ENCODE measurements at places on chromosomes 13 and 19.
A peak's percentile ranks its signal among the peaks of the same experiment; 100 is the strongest.

DNA sequence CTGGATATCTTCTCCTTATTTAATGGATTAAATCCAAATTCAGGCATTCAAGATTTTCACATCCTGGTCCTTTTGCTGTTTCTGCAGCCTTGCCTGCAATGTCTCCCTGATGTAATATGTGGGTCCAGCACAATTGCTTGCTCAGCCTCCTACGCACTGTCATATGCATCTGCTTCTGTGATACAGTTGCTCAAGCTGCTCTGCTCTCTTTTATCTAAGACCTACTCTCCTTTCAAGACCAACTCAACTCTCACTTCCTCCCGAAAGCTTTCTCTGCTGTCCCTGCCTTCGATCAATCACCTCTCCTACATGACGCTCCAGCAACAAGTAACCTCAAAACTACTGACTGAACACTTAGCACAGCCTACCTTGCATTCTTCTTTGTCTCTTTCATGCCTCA lies 138.2 kb downstream of the DCLK1 start:
- DNase-seq: no peak

DNA sequence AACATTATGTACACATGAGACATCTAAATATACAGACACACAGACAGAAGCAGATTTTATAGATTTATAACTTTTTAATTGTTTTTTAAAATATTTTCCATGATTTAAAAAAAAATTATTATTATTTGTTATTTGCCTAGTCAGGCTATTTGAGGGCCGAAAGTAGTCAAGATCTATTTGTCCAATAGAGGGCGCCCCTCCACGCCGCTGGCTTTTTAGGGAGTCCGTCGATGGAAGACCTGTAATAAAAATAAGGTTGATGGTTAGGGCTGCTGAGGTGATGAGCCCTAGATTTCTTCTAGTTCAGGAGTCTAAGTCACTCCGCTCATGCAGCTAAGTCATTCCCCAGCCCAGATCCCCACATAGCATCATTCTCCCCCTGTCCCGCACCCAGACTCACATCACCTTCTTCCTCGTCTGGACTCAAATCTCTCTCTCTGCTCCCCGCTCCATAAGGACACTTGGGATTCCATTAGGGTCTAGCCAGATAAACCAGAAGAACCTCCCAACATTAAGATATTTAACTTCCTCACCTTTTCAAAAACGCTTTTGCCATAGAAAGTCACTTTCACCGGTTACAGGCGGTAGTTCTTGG lies 33.9 kb upstream of the CEACAM21 start:
- DNase-seq: peak; percentile 67

DNA sequence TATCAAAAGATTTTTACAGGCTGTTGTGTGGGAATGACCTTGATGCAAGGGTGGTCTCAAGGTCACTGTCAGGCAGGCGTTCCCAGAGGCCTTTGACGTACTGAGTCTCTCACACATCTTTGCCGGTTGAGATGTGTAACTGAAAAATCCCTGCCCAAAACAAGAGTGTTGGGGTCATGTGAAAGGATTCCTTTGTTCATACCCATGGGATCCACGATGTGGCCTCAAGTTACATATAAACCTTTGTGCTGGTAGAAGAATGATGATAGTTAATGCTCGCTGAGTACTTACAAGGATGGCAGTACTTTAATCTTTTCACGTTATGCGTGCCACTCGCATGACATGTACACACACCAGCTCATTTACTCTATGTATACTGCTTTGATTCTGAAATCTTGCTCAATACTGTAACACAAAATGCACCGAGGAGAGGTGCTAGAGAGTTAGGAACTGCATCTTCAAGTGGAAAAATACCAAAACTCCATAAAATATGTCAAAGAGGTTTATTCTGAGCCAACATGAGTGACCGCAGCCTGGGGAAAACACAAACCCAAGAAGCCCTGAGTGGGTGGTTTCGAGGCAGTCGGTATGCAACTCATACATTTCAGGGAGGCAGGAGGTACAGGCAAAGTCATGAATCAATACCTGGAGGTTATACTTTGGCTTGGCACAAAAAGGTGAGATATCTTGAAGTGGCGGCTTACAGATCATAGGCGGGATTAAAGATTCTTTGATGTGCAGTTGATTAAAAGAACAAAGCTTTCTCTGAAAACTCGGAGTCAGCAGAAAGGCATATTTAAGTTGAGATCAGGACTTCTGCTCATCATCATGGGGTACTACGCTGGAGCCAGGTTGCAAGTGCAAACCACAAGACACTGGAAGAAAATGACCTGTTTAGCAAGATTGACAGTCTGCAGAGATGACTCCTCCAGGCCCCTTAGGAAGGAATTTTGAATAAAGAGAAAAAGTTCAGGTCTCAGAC lies 87.4 kb upstream of the ARHGEF7 start:
- DNase-seq: no peak

DNA sequence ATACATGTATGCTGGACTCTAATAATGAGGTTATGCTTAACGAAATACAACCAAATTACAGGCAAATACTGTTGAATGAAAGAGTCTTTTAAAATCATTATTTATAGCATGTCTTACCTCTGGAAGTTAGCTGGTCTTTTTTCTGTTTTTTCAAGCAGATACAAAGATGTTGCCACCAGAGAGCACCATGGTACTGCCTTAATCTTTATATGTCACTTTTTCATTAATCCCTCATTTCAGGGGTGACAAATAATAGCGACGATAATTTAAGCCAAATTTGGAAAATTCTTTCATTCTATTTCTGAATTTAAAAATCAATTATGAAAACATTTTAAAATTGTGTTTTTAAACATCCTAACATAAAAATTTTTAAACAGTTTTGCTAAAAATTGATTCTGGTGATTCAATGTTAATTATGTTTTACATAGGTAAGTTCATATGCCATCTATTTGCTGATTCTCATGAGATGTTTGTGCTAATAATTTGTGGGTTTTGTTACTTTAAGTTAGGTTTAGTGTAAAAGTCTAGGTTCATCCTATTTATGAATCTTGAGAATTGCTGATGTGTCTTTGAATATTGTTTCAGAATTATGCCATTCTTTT lies 379.3 kb upstream of the SGCG start:
- no peak for DNase-seq

DNA sequence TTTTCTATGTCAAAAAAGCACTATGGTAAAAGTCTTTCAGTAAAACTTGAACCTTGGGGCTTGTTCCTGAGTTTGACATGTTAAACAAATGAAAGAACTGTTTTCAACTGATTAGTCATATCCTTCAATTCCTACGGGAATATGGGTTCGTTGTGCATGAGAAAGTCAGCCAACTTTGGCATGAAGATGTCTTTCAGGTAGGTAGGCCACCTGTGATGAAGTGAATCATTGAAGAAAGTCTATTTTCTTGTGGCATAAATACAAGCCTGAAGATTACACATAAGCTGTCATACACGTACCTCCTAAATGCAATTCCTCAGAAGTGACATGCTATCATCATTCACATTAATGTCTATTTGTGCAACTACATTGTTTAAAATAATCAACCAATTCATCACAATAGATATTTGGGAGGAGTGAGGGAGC lies 513.0 kb downstream of the IRS2 start:
- DNase-seq: no peak

- no peak for DNase-seq
These were observed 825 bp downstream of the GMIP start for GRCh38 chr19:19642506-19643157.

DNA sequence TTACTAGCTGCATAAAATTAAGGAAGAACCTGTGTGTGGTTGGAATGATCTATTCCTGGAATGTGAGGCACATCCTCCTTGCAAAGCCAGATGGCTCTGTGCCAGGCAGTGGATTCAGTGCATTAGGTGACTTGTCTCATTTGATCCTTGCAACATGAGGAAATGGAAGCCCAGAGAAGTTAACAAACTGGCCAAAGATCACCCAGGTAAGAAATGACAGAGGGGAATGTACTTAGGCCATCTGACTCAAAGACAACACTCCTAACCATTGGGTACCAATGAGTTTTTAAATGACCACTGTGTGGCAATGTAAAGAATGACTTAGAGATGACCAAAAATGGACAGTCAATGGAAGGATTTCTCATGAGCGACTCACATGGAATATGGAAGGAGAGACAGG lies 114.2 kb upstream of the RXFP2 start:
- DNase-seq: no peak

DNA sequence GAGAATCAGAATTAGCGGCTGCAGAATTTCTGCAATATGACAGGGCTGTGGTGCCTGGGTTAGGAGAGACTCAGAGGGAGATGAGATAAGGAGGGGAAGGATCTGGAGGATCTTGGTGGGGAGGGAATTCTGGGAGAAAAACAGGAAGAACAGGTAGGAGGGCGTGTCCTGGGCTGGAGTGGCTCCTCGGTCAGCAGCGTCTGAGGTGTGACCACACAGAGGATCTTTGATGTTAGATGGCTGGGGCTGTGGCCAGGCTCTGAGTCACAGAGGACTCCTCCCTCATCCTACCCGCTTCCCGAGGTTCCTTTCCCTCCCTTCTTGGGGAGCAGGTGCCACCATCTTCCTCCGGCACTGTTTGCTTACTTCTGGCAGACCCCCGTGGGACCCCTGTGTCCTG lies 6.4 kb upstream of the KLK6 start:
- no peak for DNase-seq

DNA sequence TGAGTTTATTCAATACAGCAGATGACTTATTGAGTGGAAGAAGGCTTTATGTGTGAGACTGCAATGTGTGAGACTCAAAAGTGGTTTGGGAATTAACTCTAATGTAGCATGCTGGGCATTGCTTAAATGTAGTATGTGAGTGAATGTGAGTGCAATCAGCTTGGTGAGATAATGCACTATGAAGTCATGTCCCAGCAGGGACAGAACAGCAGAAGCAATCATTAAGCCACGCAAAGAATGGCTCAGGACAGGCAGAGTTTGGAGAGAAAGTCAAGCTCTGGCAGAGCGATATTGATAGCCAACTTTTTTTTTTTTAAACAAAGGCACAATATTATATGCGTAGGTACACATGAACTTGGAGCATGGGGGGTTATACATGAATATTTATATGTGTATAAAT lies 597.7 kb downstream of the GPC6 start:
- DNase-seq: no peak

DNA sequence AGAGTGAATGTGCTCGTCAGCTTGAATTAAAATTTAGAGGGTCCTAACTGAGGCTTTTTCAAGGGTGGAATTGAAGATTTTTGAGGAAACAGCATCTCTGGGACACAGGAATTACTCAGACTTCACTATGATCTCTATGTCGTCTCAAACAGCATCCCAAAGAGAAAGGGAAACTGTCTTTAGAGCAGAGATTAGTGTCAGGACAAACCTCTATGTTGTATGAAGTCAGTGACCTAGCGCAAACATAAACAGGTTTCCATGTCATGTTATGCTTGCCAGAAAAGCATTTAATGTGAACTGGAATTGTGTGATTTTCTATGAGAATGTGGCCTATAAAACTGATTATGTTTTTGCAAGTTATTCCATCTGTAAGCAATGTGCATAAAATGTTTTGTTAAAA lies 573.7 kb downstream of the GPC6 start:
- DNase-seq: no peak

GRCh38 chr13:114062754-114063153 lies 69.7 kb downstream of the RASA3 start:
- DNase-seq: no peak

GRCh38 chr13:75202981-75203380 lies 279.0 kb downstream of the TBC1D4 start:
- no peak for DNase-seq
